NCI-H524 treated with DMSO at 0.1 percent for 48 hours (cell line): ENCODE measurements at places on chromosomes 1 and 21.

DNA sequence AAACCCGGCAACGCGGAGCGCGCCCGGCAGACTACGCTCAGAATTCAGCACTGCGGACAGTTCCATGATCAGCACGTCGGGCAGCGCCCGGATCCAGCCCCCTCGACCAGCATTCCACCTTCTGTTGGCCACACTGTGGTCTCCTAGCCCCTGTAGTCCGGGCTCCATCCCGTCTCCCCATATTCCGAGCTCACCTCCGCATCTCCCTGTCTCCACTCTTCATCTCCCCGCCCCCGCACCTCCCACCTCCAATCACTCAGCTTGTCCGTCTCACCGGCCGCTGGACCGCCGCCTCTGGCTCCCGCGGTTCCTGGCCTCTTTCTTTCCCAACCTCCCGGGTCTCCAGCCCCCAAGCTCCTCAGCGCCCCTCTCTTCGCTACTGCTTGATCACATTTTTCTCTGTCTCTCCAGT, 500 bp downstream of the EPHA10 start:
- no peak for DNase-seq

DNA sequence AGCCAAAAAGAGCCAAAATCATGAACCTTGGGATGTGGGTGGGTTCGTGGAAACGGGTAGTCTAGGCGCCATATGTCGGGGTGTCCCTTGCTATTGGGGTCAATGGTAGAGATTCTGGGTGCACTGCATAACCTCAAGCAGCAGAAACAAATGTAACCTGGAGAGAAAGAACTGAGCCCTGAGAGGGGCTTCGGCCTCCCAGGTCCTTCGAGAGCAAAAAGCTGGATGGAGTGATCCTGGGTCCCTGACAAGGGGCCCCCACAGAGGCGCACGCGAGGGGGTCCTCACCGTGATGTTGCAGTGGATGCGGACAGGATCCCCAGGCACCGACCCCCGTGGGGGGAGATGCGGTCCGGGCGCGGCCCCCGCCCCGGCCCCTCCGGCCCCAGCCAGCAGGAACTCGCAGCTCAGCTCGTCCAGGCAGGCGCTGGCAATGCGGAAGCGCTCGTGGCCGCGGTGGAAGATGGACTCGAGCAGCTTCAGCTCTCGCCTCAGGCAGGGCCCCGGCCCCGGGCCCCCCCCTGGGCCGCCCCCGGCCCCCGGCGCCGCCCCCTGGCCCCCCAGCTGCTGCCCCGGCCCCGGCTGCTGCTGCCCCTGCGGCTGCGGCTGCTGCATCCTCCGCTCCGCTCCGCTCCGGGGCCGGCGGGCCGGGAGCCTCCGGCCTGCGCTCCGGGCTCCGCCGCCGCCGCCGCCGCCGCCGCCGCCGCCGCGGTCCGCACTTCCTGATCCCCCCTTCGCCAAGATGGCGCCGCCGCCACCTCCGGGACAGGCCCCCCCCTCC, at the start of gene UBE2Q1:
Gene UBE2Q1 (minus strand): TSS at position 724 of the 781 bp plus-strand sequence. CDS start 109 bp downstream, at position 615.
- no peak for DNase-seq

GRCh38 chr1:28517649-28517999, 11.8 kb downstream of the RCC1 start:
- DNase-seq = no peak

DNA sequence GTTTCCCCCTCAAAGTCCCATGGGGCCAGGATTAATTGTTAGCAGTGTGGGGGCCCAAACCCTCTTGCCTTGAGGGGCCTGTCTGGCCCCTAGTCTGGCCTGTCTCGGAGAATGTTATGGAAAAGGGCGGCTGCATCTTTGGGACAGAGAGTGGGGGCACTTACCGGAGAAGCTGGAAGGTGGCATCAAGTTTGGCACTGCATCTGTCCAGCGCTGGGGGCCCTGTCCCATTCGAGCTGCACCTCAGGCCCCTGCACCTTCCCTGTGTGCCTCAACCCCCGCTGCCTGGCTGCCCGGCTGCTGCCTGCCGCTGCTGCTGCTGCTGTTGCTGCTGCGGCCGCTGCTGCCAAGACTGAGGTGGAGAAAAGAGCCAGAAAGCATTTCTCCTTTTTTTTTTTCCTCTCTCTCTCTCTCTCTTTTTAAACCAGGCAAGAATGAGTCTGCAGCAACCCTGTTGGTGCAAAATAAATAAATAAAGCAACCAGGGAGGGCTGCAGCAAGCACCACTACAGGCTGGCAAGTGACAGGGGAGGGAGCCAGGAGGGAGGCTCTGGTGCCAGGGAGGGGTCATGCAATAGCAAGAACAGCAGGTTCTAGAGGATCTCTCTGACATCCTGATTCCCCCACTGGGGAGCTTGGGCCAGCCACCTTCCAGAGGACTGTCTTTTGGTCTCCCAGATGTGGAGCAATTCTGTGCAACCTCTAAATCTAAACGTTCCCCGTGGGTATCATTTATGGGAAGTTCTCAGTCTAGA, at the start of gene LINGO4:
Gene LINGO4 (minus strand): TSS at position 354 of the 755 bp plus-strand sequence. CDS start 2,715 bp downstream, outside the sequence.
- no peak for DNase-seq

- DNase-seq = no peak
Measured at GRCh38 chr1:103387898-103388297, 137.6 kb upstream of the RNPC3 start.

GRCh38 chr1:56645677-56646305, 677 bp downstream of the PRKAA2 start:
- no peak for DNase-seq

DNA sequence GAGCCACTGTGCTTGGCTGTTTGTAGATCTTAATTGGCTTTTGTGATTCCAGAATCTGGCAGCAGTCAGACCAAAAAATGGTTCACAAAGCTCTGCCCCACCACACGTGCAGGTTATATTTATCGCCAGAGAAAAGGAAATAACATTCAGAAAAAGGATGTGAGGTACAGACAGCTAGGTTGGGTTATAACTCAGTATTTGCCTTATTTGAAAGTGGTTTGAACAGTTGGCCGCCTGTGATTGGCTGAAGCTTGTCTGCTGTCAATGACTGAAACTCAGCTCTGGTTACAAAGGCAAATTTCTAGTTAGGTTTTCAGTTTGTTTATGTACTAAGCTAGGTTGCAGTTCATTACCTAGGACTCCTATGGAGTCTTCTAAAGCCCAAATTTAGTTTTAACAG, 9.6 kb downstream of the SH3BGR start:
- no peak for DNase-seq

- no peak for DNase-seq
Measured at GRCh38 chr1:86226204-86226603, 69.6 kb upstream of the COL24A1 start.
